ENCODE measurements at places on chromosomes 3 and 15.

GRCh38 chr3:9690451-9691450 lies 12.9 kb upstream of the CPNE9 start:
- no peak for DNase-seq

GRCh38 chr15:53354874-53355273 lies 404.6 kb downstream of the WDR72 start:
- DNase-seq = no peak

DNA sequence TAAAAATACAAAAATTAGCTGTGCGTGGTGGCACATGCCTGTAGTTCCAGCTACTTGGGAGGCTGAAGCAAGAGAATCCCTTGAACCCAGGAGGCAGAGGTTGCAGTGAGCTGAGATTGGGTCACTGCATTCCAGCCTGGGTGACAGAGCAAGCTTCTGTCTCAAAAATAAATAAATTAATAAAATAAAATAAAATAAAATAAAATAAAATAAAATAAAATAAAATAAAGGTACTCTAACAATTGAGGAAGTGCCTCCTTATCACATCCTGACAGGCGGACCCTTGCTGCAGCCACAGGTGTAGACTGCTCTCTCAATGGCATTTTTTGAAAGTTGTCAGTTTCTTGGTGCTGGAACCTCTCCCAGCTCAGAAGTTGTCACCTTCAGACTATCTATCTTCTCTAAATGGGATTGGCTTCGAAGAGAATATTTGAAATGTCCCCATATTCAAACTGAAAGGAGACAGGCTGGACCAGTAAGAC lies 304.1 kb downstream of the RORA start:
- no peak for DNase-seq

- peak; percentile 73 for DNase-seq
Measured at GRCh38 chr3:178845420-178846118, 226.0 kb downstream of the ZMAT3 start.

GRCh38 chr15:65791335-65792137 lies 557 bp downstream of the DENND4A start:
- DNase-seq = peak; percentile 53

- DNase-seq = peak; percentile 28
Measured at GRCh38 chr3:153138276-153139210, 23.5 kb upstream of the RAP2B start.

GRCh38 chr15:68364028-68364659 lies 67.8 kb downstream of the ITGA11 start:
- DNase-seq = no peak

DNA sequence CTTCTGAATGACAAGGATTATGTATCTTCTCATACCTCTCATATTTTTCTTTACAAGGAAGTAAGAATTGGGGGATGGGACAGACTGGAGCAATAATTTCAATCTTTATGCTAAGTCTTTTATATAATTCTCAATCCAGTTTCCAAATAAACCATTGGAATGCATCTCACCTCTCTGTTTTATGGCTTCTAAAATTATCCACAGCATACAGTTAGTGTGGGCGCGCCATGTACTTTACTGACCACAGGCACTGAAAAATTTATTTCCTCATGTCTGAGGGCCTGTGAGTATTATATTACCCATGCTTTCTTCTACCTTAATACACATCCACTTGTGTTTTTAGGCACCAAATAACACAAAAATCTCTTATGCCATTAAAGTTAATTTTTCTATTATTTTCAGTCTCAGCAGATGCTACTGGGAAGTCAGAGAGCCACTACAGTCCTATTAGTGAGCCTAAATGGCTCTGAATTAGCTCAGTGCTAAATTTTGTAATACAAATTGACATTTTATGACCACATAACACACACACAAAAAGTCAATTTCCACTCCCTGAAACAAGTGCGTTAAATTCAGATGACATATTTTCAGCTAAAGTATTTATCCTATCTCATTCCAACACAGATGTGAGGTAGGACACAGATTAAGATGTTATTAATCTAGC lies 39.3 kb downstream of the SLITRK3 start:
- DNase-seq = no peak

GRCh38 chr3:99730870-99731269 lies 86.8 kb upstream of the CMSS1 start:
- DNase-seq = no peak

- DNase-seq = no peak
Measured at GRCh38 chr15:97691078-97691477, 269.4 kb upstream of the ARRDC4 start.

- no peak for DNase-seq
Measured at GRCh38 chr3:194691481-194692283, 6.0 kb downstream of the FAM43A start.

Data from T47D (cell line).